NCI-H2081 (cell line): ENCODE measurements at places on chromosomes 2 and 18.

DNA sequence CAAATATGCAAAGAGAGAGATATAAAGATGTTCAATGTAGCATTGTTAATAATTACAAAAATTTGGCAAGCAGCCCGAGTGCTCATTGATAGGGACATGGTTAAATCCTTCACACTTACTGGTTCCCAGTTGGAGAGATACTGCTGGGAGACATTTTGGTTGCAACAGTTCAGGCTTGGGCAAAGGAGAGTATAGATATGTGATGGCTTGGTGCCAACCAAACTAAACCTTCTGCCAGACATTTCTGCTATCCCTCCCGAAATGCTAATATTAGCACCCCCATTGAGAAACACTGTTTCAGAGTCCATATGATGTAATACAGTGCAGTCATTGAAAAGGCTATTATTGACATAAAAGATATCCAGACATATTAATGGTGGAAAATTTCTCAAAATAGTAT is 11.5 kb downstream of the GEN1 start:
- DNase-seq: no peak

DNA sequence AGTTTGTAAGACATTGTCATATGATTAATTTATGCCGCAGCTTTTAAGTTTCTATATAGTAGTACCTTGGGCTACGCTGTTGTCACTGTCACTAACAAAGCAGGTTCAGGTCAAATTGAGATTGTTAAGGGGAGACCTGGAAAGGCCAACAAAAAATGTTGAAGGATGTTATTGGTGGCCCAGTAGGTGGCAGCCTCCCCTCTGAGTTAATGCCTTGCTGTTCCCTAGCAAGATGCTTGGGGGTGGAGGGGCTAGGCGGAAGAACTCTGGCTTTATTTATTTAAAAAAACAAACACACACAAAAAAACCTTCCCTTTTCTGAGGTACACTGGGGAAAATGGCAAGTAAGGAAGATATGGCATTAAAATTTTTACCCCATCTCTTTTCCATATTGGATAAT is 128.3 kb upstream of the ATP5MC3 start:
- peak; percentile 75 for DNase-seq

- no peak for DNase-seq
These were observed 9.8 kb downstream of the MYOM1 start for GRCh38 chr18:3209859-3210569.

GRCh38 chr2:218029366-218030360 is 26.9 kb upstream of the TNS1 start:
- DNase-seq: no peak

DNA sequence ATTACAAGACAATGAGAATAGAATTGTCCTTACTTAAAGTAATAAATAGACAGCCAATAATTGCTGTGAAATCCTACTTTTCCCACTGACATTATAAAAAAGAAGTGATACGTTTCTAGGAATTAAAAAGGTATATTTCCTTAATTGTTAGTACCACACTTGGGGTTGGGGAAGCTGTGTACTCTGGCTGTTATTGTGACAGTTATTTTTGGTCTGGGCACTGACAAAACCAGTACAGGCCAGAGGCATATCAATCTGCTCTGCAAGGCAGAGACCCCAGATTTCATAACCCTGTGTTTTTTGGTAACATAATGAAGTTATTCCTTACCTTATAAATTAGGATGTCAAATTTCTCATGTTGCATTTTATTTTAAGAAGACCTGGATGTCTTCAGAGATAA is 66.5 kb downstream of the RAB10 start:
- no peak for DNase-seq

- no peak for DNase-seq
These were observed 200.6 kb downstream of the DPP10 start for GRCh38 chr2:114642988-114643553.

DNA sequence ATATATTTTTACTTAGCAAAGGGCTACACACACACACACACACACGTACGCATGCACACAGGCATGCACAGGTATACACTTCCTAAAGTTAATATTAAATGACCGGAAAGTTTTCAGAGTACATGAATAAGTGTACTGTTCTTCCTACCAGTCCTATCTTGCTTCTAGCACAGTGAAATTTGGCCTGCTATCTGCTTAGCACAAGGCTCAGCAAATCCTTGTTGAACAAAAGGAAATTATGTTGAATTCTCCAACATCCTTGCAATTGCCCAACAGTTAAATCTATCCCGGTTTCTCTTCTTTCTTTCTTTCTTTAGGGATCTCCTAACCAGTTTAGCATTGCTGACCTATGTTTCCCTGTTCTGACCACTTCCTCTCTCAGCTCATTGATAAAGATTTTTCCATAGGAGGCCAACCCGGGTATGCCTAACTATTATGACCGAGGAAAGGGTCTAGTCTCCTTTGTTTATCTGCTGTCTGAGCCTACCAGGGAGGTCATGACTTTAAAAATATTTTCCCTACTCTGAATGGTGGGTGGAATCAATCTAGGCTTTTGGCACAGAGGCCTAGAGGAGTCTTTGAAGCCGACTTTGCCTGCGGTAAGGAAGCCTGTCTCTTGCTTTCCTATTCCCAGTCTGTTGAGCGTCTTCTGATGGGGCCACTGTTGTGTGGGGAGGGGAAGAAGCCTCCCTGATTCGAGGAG is 400.7 kb downstream of the HRH4 start:
- no peak for DNase-seq

DNA sequence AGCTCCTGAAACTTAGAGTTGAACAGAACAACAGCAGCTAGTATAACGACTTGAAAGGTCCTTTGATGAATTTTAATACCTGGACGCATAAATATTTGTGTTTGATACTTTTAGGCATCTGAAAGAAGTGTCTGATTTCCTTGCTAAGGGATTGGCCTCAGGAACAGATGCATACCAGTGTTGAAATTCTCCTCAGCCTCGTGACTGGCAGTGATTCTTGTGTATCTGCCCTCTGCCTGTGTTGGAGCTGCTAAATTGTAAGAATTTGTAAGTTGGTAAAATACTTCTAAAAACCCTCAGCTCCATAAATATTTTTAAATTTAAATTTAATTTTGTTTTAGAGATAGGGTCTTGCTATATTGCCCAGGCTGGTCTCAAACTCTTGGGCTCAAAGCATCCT is 22.4 kb upstream of the SCYGR1 start:
- no peak for DNase-seq

- no peak for DNase-seq
These were observed 253.7 kb upstream of the THUMPD2 start for GRCh38 chr2:40032650-40033319.

DNA sequence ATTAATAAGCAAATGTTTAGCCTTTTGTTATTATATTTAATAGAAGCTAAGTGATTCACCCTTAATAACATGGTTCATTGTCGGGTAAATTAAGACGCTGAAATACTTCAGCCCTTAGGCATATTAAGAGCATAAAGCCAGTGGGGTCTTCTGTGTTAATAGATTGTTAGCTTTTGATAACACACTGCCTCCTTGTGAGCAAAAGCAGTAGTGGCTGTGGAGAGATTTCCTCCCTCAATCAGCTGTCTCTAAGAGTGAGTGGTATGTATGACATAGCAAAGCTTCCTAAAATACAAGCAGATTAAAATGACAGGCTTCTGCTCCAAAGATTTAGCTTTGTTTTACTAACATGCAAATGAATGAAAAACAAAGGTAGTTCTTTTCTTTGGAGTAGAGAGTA is 143.7 kb upstream of the SYT4 start:
- DNase-seq: peak; percentile 8

- DNase-seq: no peak
These were observed 15.6 kb upstream of the ASAP2 start for GRCh38 chr2:9191041-9191481.

- no peak for DNase-seq
These were observed 11.1 kb upstream of the KIDINS220 start for GRCh38 chr2:8848328-8849100.

- DNase-seq: no peak
These were observed 41.9 kb downstream of the TACR1 start for GRCh38 chr2:75157435-75157834.

DNA sequence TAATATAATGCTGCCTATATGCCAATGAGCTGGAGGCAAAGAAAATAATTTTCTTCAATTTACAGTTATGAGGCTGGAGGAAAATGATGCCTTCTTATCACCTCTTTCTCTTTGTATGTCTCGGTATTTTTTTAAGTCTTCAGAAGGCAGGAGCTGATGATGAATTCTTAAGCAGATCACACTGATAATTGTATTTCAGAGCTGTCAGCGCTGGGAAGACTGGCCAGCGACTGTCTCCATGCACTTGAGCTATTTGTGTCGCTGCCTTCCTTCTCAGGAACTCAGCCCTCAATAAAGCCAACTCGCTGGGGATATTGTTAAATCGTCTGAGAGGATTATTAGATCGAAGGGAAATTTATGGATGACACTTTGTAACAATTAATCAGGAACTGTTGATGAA is 40.3 kb downstream of the PTGR3 start:
- DNase-seq: no peak

DNA sequence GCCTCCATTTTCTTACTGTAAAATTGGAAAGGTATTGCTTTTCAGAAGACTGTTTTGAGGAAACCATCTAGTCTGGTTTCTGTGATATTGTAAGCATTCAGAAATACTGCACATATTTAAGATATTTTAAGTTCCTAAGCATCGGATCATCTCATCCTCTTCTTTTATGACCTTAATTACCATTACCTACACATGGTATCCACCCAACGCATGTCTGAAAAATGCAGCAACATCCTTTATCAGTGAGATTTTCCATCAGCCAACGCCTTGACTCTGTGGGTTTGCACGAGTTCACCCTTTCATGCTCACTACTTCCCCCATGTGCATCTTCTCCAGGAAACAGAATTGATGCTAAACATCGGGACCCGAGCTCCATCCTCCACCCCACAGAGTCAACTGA is 84.3 kb downstream of the COL4A4 start:
- DNase-seq: no peak

- DNase-seq: no peak
These were observed 58.4 kb upstream of the EML4 start for GRCh38 chr2:42110641-42111322.
